MV-4-11 (cell line): ENCODE measurements at places on chromosomes 13 and 19.

- no peak for DNase-seq
Observed at GRCh38 chr19:41726493-41726892, 18.1 kb downstream of the CEACAM5 start.

DNA sequence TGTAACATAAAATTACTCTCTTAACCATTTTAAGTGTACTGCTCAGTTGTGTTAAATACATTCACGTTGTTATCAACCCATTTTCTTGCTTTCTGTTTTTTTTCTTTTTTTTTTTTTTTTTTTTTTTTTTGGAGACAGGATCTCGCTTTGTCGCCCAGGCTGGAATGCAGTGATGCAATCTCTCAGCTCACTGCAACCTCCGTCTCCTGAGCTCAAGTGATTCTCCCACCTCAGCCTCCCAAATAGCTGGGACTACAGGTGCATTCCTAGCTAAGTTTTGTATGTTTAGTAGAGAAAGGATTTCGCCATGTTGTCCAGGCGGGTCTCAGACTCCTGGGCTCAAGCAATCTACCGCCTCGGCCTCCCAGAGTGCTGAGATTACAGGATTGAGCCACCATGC is 42.5 kb upstream of the C13orf42 start:
- no peak for DNase-seq

DNA sequence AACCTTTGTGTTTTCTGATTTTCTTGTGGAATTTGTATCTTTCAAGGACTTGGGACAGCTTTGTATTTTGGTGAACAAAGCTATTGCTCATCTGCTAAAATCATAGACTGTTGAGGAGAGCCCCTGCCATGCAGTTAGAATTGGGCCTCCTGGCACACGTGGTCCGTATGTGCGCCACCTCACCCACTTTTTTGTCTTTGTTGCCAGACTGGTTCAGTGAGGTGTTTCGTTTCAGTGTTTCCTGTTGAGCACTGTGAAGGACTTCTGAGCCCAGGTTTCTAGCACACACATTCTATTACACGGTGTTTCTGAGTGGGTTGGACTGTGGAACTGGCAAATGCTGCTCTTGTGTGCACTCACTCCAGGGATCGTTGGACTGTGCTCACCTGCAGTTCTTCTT is 37.6 kb upstream of the RNF113B start:
- no peak for DNase-seq

GRCh38 chr13:36910545-36910944 is 9.5 kb downstream of the SMAD9 start:
- no peak for DNase-seq

- no peak for DNase-seq
Observed at GRCh38 chr13:109213714-109214113, 572.7 kb downstream of the IRS2 start.

- no peak for DNase-seq
Observed at GRCh38 chr13:59259165-59260000, 904.3 kb downstream of the DIAPH3 start.

DNA sequence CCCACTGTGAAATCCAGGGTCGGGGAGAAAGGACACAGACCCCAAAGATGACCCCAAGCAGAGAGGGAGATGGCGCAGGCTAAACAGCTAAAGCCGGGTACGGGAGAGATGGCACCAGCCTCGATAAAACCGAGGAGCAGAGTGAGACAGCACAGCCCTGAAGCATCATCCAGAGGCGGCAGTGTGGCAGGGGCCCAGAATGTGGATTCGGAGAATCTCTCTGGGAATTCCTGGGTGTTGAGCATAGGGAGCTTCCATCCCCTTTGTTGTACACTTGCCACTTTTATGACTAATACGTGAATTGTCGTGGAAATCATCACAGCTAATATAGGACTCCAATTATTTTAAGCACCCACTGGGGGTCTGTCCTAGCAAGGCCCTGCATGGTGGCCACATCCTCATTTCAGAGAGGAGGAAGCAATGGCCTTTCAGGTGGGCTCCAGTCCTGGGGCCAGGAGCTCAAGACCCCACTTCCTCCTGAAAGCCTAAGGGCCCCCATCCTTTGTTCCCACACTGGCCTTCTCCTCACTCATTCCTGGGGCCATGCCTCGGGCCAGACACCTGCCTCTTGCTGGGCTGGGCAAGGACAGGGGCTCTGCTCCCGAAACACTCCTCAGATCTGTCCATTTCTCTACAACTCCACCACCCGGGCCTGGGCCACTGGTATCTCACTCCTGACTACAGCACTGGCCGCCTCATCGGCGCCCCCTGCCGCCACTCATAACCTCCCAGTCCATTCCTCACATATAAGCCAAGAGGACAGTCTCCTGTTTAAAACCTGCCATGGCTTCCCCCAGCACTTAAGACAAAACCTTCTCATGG is 29.3 kb upstream of the ATP1A3 start:
- DNase-seq, result peak; percentile 22

GRCh38 chr19:40596608-40597328 is 4.4 kb upstream of the LTBP4 start:
- DNase-seq, result no peak

- DNase-seq, result peak; percentile 32
Observed at GRCh38 chr13:25541434-25542123, 169.8 kb downstream of the ATP8A2 start.

DNA sequence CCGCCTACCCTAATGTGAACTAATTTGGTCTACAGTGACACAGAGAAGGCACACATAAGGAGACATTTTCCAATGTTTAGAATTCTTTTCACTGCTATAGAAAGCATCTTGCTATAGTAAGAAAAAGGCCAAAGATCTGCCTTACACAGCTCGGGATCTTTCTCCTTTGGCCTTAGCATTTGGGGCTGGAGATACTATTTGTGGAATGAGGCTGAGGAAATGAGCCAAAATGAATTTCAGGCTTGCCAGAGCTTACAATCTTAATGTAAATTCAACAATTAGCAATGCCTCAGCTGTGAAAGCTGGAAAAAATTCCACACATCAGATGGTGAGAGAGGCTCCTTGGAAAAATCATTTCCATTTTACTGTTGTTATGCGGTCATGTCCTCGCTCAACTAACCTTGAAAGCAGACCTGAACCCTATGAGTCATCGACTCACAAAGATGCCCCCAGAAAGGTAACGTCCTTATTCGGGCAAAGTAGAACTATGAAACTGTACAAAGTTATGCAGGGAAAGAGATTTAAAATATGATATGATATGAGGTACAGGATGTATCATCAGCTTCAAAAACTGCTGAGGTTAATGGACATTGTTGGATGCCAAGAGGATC is 324.5 kb upstream of the NBEA start:
- DNase-seq, result no peak

DNA sequence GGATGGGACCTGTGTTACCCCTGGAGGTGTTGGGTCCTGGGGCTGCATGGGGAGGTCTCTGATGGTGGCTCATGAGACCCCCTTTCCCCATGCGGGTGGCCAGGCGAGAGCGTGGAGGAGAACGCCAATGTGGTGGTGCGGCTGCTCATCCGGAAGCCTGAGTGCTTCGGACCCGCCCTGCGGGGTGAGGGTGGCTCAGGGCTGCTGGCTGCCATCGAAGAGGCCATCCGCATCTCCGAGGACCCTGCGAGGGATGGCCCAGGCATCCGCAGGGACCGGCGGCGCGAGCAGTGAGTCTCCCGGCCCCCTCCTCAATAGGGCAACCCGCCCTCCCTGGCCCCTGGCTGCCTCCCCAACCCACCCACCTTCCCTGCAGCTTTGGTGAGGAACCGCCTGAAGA is 66.0 kb downstream of the RYR1 start:
- DNase-seq, result no peak

GRCh38 chr19:56101095-56101494 is 20.0 kb downstream of the ZNF787 start:
- no peak for DNase-seq

DNA sequence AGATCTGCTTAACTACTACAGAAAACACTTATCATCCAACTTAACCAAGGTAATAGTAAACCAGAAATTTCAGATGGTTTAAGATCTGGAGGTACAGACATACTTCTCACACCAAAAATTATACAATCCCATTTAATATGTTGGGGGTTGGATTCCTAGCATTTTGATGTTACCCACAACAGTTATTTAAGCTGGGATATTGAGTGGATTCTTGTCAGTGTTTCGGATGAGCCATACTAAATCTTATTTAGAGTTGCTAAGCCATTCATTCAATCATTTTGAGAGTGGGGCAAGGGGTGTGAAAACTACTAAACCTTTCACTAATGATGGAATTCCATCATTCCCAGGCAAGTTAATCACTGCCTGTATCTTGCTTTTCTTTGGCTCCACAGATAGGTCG is 40.6 kb downstream of the KATNAL1 start:
- no peak for DNase-seq

- DNase-seq, result peak; percentile 75
Observed at GRCh38 chr13:30711375-30711774, 24.0 kb upstream of the ALOX5AP start.

DNA sequence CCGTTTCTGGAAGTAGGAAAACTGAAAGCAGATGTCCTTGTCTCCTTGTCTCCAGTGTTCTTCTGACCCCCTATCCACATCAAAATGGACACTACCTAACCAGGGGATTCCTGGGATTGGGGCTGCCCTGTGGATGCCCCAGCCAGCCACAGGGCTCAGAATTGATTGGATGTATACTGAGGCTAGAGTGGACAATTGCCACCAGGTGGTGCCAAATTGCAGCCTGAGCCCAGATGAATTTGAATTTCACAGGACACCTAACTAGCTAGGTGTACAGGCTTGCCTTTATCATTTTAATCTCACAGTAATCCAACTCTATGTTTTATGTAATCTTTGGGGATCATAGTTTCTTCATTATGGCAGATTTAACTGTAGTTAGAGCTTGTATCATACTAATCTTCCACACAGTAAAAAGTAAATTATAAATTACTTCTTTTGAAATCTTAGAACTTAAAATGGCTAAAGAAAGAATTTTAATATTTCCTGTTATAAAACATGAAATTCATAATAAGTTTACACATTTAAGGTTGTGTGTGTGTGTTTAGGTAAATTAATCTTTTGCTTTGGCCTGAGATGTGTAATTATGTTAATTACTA is 58.0 kb downstream of the PIBF1 start:
- DNase-seq, result peak; percentile 33

DNA sequence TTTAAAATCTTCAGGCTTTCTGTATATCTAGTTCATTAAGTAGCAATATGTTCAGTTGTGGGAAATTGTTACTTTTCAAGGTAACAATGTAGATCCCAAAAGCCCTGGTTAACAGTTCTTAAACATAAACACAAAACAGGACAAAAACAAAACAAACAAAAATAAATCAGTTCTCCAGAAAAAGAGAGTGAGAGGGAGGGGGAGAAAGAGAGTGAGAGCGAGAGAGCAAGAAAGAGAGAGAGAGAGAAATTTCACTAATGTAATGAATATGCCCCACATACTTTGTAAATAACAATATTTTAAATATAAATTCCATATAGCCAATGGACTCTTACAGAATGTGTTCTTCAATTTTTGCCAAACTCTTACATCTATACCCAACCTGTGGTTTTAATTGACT is 275.5 kb downstream of the GPC6 start:
- no peak for DNase-seq

GRCh38 chr13:19860884-19861655 is 2.4 kb downstream of the ZMYM5 start:
- peak; percentile 53 for DNase-seq

- DNase-seq, result no peak
Observed at GRCh38 chr13:68551701-68552522, 1321.8 kb upstream of the PCDH9 start.

DNA sequence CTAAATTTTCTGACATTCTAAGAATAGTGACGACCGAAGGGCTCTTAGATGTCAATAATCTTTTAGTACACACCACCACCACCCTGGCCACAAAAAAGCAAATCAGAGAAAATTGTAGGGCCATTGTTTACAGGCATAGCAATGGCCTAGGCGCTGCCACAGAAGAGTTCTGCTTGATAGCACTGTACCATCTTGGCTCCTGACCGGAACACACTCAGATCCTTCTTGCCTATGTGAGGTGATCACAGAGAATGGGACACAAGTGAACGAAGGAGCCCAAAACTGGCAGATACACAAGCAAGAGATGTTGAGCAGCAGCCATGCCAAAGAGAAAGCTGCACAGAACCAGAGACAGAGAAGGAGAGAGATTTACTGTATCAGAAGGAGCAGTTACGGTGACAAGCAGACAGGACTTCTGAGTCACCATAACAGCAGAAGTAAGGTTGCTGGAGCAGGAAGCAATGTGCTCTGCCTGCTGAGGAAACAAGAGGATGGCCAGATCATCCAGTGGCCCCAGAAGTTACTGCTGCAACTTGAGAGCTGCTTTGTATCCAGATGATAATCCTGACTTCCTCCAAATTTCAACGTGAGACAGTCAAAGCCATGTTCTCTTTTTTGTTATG is 105.2 kb downstream of the SLITRK6 start:
- peak; percentile 75 for DNase-seq

DNA sequence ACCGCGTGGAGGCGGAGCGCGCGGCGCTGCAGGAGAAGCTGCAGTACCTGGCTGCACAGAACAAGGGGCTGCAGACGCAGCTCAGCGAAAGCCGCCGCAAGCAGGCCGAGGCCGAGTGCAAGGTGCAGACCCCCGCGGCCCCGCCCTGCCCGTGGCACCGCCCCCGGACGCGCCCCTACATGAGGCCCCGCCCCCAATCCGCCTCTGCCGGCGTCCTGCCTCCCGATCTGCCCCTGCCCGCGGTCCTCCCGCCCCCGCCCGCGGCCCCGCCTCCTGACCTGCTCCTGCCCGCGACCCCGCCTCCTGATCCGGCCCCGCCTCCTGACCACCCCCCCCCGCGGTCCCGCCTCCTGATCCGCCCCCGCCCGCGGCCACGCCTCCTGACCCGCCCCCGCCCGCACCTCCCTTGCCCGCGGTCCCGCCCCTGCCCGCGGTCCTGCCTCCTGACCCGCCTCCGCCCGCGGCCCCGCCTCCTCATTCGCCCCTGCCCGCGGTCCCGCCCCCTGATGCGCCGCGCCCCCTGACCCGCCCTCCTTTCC is 11.7 kb downstream of the PRR36 start:
- peak; percentile 34 for DNase-seq

DNA sequence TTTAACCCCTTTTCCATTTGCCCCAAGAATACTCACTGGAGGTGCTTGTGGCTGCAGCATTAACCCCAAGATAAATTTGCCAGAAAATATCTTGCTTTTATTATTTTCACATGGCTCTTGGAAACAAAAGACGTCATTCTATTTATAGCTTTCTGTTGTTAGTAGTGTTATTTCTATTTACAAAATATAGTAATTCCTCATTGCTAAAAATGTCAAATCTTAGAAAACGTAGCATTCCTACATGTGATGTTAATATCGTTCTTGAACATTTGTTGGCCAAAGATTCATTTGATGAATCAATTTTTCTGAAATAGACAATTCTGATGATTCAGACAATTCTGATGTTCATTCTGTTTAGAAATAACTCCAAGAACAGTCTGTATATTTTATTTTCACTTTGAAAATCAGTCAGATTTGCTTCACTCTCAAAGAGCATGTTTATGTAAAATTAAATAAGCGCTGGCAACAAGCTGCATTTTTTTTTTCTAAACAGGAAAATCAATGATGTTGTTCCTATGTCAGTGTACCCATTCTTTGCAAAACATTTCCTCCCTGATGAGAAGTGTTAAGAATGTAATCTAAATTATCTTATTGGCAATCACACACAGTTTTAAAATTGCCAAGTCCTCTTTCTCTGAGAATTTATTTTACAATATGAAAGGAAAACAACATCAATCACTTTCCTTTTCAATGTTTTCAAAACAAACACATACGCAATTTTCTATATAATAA is 334.0 kb downstream of the KCTD12 start:
- no peak for DNase-seq
